D341Med (cell line): ENCODE measurements at places on chromosomes 2 and 18.

GRCh38 chr2:162126527-162126926, 25.5 kb downstream of the GCG start:
- DNase-seq: no peak

DNA sequence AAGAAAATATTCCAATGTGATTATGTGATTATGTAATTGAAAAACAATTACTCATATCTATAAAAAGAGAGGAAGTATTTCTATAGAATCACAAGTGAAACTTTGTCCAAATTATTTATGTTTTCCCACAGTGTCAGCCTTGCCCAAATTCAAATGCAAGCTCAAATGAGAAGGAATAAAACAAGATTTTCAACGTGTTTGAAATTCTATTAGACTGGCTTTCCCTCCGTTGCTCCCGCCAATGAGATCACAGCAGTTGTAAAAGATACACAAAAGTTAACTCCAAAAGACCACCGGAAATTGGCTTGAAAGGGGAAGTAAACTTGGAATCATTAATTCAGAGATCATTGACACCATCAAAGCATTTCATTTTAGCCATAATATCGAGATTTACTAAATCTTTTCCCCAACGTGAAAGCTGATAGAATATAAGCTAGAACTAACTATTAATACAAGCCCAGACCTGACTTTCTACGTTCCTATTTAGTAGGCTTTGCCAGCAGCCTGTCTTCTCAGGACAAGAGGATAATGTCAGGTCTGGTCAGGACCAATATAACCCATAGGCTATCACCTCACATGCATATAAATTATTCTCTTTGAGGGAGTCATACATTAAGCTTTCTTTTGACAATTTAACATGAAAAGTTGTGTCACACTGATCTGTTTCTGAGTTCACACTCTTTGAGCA, 222.6 kb upstream of the CHAC2 start:
- no peak for DNase-seq

DNA sequence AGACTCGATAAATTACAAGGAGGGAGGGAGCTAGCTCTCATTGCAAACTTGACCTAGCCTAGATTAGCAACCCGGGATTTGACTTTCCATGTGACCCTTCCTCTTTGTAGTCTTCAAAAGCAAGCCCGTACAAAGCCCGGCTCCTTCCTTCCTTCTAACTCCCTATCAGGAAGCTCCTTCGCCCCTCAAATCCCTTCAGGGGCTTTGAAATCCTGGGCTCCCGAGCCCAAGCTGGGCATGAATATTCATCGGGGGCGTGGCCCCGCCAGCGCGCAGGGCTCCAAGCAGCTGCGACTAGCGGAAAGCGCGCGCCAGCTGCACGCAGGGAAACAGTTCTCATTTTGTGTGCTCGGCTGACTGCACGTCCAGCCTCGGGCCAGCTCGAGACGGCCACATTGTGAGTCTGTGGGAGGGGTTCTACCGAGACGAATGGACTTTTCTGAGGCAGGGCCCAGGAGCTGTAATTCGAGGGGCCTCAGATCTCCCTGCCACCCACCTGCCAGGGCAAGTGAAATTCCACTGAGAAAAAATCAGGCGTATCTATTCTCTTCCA, 84.0 kb upstream of the PELI1 start:
- DNase-seq: peak; percentile 90

- DNase-seq: no peak
These were observed 58.0 kb upstream of the BOD1L2 start for GRCh38 chr18:57088883-57089282.
